ENCODE measurements at places on chromosomes 16 and 17. TPM values are rescaled to one million over a fixed set of nuclear protein-coding genes. Genes with fewer than 3 reads are reported as not detected.

Gene KRT13
- total RNA-seq, result not detected

Gene RHBDF1
- 37.4 TPM for total RNA-seq

Gene GP1BA
- total RNA-seq, result not detected

Gene HOXB2
- 4.3 TPM for total RNA-seq

Gene ALOXE3
- total RNA-seq, result not detected

Gene CCDC154
- total RNA-seq, result under 0.01 TPM

Gene GAST
- total RNA-seq, result not detected

Gene CCL8
- not detected for total RNA-seq

Gene DNAH2
- total RNA-seq, result under 0.01 TPM

Gene SNAI3
- total RNA-seq, result not detected

Gene PRDM7
- total RNA-seq, result not detected

Gene TMEM92
- total RNA-seq, result not detected

Gene KCNJ16
- total RNA-seq, result not detected

Gene DRC3
- total RNA-seq, result 0.97 TPM

Gene SALL1
- total RNA-seq, result 3.5 TPM

Gene SHBG
- total RNA-seq, result 0.64 TPM

Gene GGT6
- not detected for total RNA-seq
